ENCODE measurements at places on chromosomes 12 and 14.
A peak's percentile ranks its signal among the peaks of the same experiment; 100 is the strongest.

DNA sequence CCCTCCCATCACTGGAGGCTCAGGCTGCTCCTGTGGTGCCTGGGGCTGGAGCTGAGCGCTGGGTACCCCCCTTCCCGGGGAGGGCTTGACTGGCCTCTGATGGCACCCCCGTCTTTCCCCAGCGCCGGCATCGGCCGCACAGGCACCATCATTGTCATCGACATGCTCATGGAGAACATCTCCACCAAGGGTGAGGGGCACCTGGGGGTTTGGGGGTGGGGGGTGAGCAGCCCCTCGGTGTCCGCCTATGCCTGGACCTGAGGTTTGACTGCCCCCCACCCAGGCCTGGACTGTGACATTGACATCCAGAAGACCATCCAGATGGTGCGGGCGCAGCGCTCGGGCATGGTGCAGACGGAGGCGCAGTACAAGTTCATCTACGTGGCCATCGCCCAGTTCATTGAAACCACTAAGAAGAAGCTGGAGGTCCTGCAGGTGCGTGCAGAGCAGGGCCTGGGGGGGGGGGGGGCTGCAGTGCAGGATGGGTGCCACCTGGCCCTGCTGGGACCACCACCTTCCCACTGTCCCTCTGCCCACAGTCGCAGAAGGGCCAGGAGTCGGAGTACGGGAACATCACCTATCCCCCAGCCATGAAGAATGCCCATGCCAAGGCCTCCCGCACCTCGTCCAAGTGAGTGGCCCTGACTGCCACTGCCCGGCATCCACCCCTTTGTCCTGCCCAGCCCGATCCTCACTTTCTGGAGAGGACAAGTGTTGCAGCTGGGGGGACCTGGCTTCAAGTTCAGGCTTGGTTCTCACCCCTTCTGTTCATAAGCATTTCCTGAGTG, 8.8 kb downstream of the PTPN6 start:
- no peak for DNase-seq

GRCh38 chr12:5369298-5369697, 62.6 kb upstream of the NTF3 start:
- no peak for DNase-seq

GRCh38 chr14:89060191-89060590, 235.7 kb downstream of the TTC8 start:
- no peak for DNase-seq

GRCh38 chr14:24398653-24399446, at the start of gene NYNRIN:
TSS of gene NYNRIN (plus strand) at chr14:24399003. CDS start at chr14:24399247, 244 bp downstream.
- peak; percentile 11 for DNase-seq

DNA sequence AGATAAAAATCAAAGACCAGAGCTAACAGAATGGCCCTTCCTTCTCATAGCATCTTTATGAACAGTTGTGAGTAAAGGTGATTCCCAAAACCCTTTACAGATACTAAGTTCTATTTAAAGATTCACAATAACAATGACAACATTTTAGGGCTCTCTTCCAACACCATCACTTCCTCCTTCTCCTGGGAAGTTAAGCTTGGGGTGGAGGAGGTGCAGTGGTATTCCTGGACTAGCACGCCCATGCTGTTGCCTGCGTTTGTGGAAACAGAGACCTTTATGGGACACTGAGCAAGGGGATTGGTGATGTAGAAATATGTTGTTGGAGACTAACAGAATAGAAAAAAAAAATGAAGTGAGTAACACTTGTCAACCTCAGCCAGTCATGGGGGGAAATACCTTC, 22.5 kb downstream of the SYNE2 start:
- no peak for DNase-seq

- no peak for DNase-seq
Measured at GRCh38 chr12:27826076-27826475, 46.0 kb upstream of the MANSC4 start.

GRCh38 chr12:73277971-73278370, 1005.8 kb downstream of the TRHDE start:
- DNase-seq: no peak

GRCh38 chr14:95569440-95569839, 34.6 kb downstream of the GLRX5 start:
- no peak for DNase-seq

DNA sequence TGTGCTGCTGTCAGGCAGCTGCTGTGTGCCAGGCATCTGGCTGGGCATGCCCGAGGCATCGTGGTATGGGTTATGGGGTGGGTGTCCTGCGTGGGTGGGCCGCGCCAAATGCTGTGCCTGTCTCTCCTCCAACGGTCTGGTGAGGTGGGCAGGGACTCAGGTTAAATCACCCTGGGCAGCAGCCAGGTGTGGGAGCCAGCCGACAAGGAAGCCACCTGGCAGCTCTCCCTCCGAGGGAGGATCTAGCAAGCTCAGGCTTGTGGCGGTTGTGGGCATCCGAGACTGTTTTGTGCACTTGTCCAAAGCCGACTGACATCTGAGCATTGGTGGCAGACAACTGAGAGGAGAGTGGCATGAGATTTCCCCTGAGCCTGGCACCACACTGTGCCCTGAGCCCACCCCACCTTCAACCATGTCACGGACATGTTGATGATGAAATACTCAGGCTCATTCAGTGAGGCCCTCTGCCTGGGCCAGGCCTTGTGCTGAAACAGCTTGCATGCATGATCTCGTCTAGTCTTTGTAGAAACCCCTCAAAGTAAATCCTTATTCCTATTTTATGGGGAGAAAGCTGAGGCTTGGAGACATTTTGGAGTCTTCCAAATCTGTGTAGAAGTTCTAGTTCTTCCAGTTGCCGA, 181.8 kb upstream of the MYL2 start:
- DNase-seq: no peak

- no peak for DNase-seq
Measured at GRCh38 chr12:16076557-16076956, 165.4 kb downstream of the DERA start.

- DNase-seq: no peak
Measured at GRCh38 chr12:45168976-45169375, 46.9 kb upstream of the ANO6 start.

DNA sequence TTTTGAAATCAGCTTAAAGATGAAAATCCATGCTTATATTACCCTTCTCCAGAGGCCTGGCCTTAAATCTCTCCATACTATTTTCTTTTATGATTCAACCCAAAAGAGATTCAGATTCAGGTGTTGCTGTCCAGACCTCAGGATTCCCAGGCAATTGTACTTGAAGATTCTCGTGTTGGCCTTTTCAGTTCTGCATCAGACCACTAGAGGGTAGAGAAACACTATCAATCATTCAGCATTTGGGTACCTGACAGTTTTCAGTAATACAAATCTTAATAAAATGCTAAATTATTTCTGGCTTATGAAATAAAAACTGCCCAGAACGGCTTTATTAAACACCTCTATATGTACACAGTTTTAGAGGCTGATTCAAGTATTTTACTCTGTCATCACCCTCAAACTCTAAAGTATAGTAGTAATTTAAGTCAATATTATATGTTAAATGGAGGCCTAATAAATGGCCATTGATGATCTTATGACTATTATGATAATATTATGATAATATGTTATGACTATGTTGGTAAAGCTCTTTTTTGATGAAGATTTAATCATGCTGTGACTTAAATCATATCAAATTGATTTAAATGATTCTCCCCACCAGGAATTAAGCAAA, 301.1 kb downstream of the DUSP6 start:
- DNase-seq: no peak

GRCh38 chr14:64645220-64645892, 58.9 kb upstream of the PLEKHG3 start:
- DNase-seq: no peak

DNA sequence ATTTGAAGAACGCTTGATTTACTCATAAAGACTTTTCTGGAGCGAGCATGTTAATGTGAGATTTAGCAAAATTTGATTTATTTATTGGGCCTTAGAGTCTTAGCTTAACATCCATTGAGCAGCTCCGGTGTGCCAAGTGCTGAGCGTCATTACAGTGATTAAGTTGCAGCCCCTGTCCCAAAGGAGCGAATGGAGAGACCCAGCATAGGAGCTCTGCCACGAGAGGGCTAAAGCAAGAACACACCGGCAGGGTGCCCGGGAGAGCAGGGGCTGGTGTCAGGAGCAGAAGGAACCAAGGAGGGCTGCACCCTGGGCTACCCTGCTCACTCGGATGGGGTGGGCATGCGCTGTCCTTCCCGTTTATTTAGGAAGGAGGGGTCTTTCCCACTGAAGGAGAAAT, 50.6 kb downstream of the PPP2R5C start:
- peak; percentile 43 for DNase-seq

GRCh38 chr12:114192549-114192948, 213.4 kb downstream of the TBX5 start:
- DNase-seq: no peak

DNA sequence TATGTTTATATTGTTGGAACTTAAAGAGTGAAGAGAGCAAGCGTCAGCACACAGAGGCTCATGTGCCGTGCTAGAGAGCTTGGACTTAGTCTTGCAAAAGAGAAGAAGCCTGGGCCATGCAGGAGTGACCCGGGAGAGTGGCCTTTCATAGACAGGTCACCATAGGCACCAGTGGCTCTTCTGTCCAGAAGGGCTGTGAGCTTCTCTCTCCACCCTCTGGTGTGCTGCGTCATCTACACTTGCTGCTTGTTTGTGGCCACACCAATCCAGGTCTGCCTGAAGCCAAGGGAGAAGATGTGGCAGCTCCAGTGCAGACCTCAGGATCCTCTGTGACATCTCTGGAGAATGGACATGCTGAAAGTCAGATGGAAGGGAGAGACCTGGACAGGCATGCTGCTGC, 74.4 kb downstream of the NTF3 start:
- DNase-seq: no peak

- DNase-seq: no peak
Measured at GRCh38 chr14:57512220-57512619, 18.6 kb upstream of the CCDC198 start.

GRCh38 chr12:34403706-34404376, 381.5 kb downstream of the ALG10 start:
- no peak for DNase-seq

GRCh38 chr12:62878211-62878610, 56.7 kb downstream of the PPM1H start:
- DNase-seq: no peak

GRCh38 chr12:5977556-5977955, 32.5 kb upstream of the ANO2 start:
- no peak for DNase-seq

DNA sequence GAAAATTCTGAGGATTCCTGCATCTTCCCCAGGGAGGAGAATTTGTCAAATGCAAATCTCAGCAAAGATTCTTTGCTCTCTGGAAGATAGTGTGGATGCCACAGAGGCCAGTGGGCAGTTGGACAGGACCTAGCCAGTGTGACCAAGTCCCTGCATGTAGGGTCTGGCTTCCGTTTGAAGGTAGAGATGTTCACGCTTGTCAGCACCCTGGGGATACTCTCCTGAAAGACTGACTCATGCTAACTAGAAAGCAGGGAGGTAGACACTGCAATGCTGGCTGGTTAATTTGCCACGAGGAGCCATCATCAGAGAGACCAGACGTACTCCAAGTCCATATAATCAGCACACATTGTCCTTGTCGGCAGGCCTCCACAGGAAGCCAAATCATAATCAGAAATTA, 130.1 kb downstream of the SAMD4A start:
- DNase-seq: no peak

DNA sequence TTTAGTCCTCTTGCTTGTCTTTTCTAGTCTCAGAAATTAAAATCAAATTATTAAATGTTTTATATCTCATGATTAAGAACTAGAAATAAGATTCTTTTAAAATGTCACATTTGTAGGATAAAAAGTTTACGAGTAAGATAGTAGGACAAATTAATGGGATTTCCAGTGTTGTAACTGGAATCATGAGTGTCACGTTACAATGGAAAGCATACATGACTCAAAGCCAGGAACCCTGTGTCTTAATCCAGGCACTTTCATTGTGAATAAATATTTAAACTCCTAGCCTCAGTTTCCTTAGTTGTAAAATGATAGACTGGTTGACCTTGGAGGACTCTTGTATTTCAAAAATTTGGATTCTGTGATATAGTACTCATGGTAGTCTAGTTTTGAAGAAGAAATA, 84.9 kb downstream of the MIA2 start:
- DNase-seq: no peak

- no peak for DNase-seq
Measured at GRCh38 chr12:55683676-55684075, 24.0 kb downstream of the ITGA7 start.

DNA sequence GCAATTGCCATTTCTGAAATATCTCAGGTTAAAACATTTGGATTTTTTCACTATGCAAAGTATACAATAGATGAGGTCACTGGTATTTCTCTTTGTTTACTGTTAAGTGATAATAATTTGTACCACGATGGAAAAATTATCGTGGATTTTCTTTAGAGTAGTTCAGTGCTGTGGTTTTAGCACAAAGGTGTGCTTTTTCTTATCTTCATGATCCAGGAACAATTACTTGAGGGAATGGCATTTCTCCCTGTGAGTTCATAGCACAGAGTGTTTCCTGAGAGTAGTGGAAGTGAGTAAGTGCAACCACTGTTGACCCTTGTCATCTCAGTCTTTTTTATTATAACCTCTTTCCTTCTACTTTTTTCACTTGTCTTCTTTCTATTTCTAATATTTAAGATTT, 86.8 kb downstream of the FGD4 start:
- no peak for DNase-seq

DNA sequence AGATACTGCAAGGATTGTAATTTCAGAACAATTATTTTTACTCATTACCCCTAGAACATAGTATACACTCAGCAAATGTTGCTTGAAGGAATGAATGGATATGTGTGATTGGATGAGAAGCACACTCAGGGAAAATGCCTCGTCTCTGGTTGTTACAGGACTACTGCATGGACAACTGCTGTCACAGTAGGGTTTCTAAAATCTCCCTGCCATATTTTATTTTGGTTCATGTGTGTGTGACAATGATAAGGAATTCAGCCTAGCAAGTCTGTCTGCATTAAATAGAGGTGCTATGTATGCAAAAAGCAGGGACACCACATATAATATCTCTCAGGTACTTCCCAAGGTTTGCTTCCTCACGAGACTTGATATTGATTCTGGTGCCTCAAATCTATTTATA, 1.4 kb downstream of the PTPRR start:
- DNase-seq: no peak

DNA sequence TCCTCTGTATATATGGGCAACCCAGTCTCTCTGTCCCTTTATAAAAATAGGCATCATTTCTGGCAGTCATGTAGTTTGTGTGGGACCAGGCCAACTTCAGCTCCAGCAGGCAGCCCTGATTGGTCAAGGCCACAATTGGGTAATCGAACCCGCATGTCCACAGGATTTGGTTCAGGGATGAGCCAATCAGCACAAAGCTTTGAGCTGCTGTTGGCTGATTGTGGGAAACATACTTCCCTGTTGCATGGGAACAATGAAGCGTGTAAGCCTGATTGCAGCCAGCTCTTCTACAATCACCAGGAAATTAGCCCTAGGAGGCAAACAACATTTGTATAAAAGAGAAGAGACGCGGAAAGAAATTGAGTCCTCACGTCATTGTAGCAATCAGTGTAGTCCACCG, 328.6 kb downstream of the PCNX1 start:
- no peak for DNase-seq

DNA sequence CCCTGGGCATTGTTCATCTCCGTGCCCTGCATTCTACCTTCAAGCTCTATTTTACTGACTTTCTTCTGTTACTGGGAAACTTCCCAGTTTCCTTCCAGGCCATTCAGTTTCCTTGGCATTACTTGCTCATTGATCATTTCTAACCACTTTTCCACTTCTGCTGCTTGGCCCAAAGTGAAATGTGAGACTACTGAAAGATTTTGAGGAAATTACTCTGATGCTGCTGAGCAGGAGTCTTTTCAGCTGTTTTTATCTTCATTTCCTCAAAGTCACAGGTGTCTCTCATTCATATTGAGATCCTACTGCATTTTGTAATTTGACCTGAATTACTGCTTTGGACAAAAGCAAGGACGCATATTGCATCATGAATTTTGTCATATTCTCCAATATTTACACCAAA, 26.4 kb upstream of the DBX2 start:
- no peak for DNase-seq
